Lung (tissue), 17 donors: ENCODE measurements at places on chromosomes 2 and 18.

DNA sequence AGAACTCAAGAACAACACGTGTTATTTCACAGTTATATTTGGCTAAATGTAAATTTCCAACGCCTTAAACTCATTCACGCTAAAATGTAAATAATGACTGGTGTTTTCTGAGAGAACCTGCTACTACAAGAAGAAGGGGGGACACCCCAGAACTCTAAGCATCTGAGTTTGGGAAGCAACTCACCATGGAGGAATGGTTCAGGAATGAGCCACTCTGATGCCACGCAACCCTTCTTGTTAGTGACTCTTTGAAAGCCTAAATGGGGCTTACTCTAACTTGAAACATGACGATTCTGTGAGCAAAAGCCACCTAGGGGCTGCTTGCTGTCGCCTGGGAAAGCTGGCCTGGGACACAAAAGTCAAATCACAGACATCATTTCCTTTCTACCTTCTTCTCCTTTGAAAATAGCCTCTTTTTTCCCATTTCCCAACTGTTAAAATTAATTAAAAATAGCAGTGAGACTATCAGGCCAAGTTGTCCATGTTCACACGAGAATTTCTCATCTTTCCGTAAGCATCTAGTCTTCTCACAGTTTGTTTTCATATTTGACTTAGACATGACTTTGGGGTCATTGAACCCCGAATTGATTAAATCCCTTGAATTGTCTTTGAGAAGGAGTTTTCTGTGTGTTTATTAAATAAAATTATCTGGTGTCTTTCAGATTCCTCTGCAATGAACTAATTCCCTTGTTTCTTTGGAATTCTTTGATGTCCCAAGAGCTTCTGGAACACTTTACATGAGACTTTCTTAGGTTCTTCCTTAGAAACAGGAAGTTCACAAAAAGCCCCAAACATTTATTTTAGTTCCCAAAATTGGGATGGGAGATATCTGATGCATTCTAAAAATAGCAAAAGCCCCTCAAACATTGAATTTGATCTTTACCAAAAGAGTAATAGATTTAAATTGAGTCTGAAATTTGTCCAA lies 75.5 kb upstream of the CABLES1 start:
- no peak for DNase-seq

GRCh38 chr2:127737892-127738291 lies 36.6 kb downstream of the SFT2D3 start:
- no peak for DNase-seq

GRCh38 chr2:26591619-26592505 lies 49.3 kb downstream of the CIB4 start:
- DNase-seq: peak; percentile 5

- no peak for DNase-seq
Observed at GRCh38 chr2:224594840-224595239, 9.7 kb upstream of the CUL3 start.

- no peak for DNase-seq
Observed at GRCh38 chr2:186456941-186457340, 29.1 kb upstream of the ZC3H15 start.

- no peak for DNase-seq
Observed at GRCh38 chr2:57890464-57890863, 156.1 kb upstream of the VRK2 start.

GRCh38 chr2:25221579-25221978 lies 53.2 kb upstream of the POMC start:
- DNase-seq: no peak

DNA sequence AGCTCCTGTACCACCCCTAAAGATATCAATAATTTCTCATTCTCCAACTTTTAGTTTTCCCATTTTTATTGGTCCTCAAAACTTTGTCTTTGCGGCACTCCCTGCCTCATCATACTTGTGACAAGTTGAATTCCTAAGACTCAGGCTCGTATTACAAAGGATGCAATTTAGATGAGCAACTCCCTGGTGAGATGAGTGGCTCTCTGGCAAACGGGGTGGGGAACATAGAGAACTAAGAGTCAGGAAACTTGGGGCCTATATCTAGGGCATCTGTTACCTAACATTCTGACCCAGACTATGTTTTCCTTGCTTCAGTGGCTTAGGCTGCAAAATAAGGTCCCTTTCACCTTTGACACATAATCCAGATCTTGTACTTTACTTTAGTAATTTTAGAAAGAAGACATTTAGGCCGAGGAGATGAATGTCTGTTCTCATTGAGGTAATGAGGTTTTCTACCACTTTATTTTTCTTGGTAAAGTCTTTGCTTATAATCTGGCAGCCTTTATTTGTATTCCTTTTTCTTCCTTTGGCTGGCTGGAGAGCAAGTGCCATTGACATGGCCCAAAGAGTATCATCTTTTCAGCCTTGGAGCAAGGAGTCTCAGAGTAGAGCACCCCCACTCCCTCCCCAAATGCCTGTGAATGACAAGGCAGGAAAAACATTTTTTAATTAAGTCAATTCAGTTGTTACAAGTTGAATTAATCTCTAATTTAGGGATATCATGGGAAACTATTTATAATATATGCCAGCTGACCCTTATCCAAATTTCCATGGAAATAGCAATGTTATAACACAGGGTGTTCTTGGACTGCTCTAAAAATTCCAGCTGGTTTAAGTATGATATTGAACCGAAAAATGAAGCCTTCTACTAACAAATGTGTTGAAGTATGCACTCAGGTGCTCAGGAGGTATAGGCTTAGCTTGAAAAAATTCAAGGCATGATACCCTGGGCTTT lies 15.2 kb downstream of the TSPYL6 start:
- peak; percentile 80 for DNase-seq

GRCh38 chr2:74593826-74594772 lies 39.6 kb downstream of the DOK1 start:
- no peak for DNase-seq

DNA sequence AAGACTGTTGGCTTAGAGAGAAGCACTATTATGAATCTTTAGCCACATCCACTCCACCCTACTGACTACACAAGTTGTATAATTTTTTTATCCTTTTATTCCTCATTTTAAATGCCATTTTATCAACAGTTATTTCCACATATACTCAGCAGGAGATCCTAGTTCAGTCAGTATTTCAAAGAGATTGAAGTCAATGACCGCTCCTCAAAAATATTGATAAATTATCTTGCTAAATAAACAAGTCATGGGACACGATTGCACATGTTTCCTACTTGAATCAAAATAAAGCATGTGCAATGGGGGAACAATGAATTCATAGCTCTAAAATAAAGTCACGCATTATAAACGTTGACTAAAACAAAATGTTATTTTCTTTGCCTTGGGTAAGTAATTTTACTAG lies 496.5 kb downstream of the LRRTM4 start:
- DNase-seq: no peak

DNA sequence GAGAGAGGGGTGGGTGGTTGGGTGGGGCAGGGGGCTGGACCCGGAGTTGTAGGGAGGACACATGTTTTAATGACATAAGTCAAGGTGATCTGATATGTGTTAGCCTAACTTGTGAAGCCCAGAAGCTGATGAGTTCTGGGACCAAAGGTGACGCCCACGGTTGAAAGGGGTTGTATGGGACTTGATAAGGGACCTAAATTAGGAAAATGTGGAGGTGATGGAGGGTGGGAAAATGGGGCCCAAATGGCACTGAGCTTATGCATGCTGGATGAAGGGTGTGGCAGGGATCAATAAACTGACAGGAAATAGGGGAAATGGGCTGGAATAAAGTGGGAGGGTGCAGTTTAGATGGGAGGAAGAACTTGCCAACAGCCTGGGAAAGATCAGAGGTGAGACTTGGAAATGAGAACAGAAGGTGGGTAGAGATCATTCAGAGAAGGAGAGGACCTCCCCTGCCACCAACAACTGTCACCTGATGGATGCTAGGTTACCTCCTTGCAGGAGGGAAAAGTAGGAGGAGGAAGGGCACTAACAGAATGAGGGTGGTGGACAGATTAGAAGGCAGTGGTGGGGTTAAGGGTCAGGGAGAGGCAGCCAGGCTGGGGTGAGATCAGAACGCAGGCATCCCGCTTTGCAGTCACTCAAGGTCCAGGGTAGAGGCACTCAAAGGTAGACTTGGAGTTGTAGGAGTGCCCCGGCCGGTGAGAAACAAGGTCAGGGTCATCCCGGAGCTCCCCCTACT lies 15.3 kb downstream of the WNT10A start:
- DNase-seq: no peak

DNA sequence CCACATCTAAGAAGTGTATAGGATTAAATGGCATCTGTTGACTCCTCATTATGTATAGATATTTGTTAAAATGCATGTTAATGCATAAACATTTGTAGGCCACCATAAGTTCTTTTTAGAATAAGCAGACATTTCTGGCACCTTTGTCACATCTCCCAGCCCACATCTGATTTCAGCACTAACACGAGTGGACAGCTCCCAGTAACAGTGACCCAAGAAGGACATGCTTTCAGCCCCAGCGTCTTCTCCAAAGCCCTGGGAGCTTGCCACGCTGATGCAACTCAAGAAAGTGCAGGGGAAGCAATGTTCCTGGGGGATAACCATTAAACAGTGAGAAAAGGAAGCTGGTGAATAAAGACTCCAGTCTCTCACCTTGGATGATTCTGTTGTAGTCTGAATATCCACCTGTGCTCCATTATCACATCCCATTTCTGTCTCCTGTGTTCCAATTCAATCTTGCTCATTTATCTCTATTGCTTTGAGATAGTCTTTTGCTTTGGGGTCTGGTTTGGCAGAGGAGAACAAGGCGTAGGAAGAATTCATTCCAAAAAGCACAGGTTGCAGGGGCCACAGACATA lies 182.6 kb upstream of the THSD7B start:
- peak; percentile 46 for DNase-seq

- no peak for DNase-seq
Observed at GRCh38 chr2:54306556-54306955, 50.5 kb upstream of the TSPYL6 start.

DNA sequence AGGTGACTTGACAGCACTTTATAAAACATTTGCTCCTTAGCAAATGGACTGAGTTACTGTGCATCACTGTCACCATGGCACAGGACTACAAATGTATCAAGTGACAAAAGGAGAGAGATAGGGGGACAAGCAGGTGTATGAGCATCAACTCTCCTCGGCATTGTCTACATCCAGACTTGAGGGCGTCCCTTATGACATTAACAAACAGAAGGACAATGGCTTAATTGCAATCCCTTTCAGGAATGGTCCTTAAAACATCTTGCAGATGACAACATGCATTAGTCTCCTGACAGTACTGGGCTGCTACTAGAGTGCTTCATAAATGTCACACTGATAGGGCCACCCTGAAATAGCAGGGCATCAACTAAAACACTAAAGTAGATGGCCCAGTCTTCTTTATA lies 198.8 kb downstream of the PDE1A start:
- DNase-seq: no peak

- no peak for DNase-seq
Observed at GRCh38 chr2:9800975-9801726, 42.1 kb upstream of the TAF1B start.

DNA sequence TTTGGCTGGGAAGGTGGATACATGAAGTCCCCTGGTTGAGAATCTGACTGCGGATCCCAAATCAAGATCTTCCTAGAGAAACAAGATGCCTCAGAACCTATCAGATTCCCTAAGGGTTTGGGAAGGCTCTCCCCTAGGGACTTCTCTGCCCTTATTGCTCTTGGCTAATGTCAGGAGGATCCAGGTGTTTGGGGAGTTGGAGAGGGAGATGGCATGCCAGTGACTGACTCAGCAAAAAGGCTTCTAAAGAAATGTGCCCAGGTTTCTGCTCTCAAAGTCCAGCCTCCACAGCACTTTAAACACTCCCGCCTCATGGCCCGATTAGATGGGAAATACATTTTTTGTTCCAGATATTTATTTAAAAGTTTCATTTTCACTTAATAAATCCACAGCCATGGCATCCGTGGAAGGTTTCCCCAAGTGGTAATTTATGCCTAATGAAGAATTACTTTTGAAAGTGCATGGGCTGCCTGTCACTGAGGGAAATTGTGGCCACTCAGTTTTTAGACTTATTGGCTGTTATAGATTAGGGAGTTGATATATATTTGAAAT lies 156.4 kb downstream of the OSR1 start:
- peak; percentile 51 for DNase-seq

- DNase-seq: peak; percentile 71
Observed at GRCh38 chr18:25186871-25187270, 165.1 kb downstream of the ZNF521 start.

- peak; percentile 23 for DNase-seq
Observed at GRCh38 chr2:235859651-235860050, 308.5 kb downstream of the GBX2 start.

- DNase-seq: no peak
Observed at GRCh38 chr2:38146275-38146906, 70.4 kb upstream of the CYP1B1 start.

- DNase-seq: no peak
Observed at GRCh38 chr2:152694161-152694661, 23.1 kb downstream of the PRPF40A start.

- DNase-seq: no peak
Observed at GRCh38 chr18:3114451-3114850, 101.5 kb upstream of the LPIN2 start.

- DNase-seq: no peak
Observed at GRCh38 chr2:138744713-138745112, 35.5 kb downstream of the NXPH2 start.

- DNase-seq: no peak
Observed at GRCh38 chr2:220876080-220876824, 695.9 kb downstream of the EPHA4 start.

DNA sequence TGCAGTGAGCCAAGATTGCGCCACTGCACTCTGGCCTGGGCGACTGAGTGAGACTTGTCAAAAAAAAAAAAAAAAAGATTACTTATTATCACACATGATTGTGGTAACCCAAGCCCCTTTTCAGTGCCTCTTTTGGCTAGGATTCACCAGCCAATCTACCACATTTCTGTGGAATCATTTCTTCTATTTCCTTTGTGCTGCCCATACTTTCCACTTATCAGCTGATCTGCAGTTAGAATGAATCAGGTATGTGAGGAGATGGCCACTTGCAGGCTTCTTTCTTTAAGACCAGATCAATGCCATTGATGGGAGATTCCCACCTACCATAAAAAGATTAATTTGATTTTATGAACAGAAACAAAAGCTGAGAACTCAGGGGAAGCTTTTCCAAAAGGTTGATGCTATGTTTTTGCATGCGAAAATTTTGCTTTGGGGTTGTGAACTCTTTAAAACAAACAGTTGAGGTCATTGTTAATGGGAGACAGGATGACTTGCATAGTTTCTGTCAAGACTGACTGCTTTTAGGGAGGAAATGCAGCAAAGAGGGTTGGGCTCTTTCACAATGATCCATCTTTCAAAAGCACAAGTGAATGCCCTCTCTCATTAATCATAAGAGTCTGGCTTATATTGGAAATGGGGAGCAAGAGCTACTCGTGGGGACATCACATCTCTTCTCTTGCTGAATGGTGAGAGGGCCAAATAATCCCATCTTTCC lies 66.9 kb upstream of the CYP26B1 start:
- no peak for DNase-seq

GRCh38 chr2:46858702-46859090 lies 56.9 kb downstream of the MCFD2 start:
- no peak for DNase-seq
